H9 (cell line): ENCODE measurements at places on chromosomes 12 and 14. TPM values are rescaled to one million over a fixed set of nuclear protein-coding genes. Genes with fewer than 3 reads are reported as not detected.
A peak's percentile ranks its signal among the peaks of the same experiment; 100 is the strongest.

- H3K4me1 ChIP-seq: no peaks in the 10 kb centered on the region
- no peak for DNase-seq
- no peak overlapping the region for H3K4me3 ChIP-seq
- H3K27me3 ChIP-seq: no peaks in the 10 kb centered on the region
Observed at GRCh38 chr12:1552171-1552570, 42.2 kb downstream of the FBXL14 start.

- no peaks in the 10 kb centered on the region for H3K27me3 ChIP-seq
- H3K4me3 ChIP-seq: no peak overlapping the region
- H3K36me3 ChIP-seq: no peaks in the 10 kb centered on the region; the same call in 2 of the 3 replicates
- H3K27ac ChIP-seq: no peak overlapping the region
Observed at GRCh38 chr14:104286496-104286895, 148.1 kb downstream of the KIF26A start.

DNA sequence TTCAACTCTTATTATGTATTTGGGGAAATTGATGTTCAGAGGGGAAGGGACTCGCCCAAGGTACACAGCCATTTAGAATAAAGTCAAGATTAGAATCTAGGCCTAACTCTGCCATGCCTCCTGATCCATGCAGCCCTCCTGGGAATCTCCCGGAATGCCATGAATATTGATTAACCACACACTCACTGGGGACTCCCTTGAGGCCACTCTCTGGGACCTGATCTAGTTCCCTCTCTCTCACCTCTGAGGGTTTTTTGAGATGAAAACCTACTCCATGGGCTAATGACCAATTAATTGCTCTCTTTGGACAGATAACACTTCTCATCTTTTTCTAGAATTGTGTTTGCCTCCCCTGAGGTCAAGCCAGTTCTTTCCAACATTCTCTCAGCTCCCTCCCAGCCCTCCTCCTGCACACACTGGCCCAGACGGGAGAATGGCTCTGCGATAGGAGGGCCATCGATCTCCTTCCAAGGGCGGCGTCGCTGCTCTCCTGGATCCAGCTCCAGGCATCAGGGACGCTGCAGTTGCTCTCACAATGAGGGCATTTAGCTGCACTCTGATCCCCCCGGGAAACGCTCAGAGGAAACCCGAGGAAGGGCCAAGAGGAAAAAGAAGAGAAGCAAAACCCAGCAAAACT lies 22.6 kb downstream of the WSCD2 start:
- no peaks in the 10 kb centered on the region for H3K4me1 ChIP-seq
- H3K27me3 ChIP-seq: no peaks in the 10 kb centered on the region
- H3K36me3 ChIP-seq: no peaks in the 10 kb centered on the region
- no peak overlapping the region for H3K27ac ChIP-seq

GRCh38 chr14:21825149-21825743 lies 151.6 kb upstream of the OR4E1 start:
- H3K4me1 ChIP-seq: no peaks in the 10 kb centered on the region
- H3K36me3 ChIP-seq: no peaks in the 10 kb centered on the region
- no peak overlapping the region; the same call in 2 of the 3 replicates for H3K4me3 ChIP-seq
- H3K27me3 ChIP-seq: no peaks in the 10 kb centered on the region

GRCh38 chr12:4649358-4649661 lies 396 bp downstream of the NDUFA9 start:
- peak overlapping the region; percentile 99 for H3K4me3 ChIP-seq
- no peak for DNase-seq
- no peaks in the 10 kb centered on the region for H3K36me3 ChIP-seq
- peaks cover 1% of the 10 kb centered on the region; the same call in 1 of the 2 replicates for H3K4me1 ChIP-seq

- peak; percentile 58 for DNase-seq
- no peak overlapping the region for H3K4me3 ChIP-seq
- no peaks in the 10 kb centered on the region for H3K36me3 ChIP-seq
- H3K4me1 ChIP-seq: no peaks in the 10 kb centered on the region
Observed at GRCh38 chr12:96720363-96720705, 186.7 kb upstream of the NEDD1 start.

DNA sequence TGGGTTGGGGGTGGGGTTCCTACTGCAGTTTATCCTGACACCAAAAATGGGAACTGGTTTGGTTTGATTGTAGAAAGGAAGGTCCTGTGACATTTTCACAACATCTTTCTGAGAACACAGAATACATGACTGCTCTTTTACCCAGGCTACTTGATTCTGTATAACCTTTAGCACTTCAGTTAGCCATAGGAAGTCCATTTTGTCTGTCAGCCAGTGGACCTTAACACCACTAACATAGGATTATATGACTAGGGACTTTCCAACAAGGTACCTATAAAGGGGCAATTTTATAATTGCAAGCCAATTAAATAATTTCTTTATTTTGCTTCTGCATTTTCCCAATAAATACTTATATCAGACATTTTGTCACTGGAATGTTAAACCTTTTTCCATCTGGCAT lies 489.2 kb upstream of the MIS18BP1 start:
- no peak for DNase-seq
- H3K27me3 ChIP-seq: no peaks in the 10 kb centered on the region
- no peak overlapping the region for H3K4me3 ChIP-seq
- no peaks in the 10 kb centered on the region for H3K36me3 ChIP-seq
- H3K4me1 ChIP-seq: no peaks in the 10 kb centered on the region

GRCh38 chr12:8689681-8690080 lies 8.1 kb upstream of the RIMKLB start:
- H3K27me3 ChIP-seq: no peaks in the 10 kb centered on the region
- no peak overlapping the region for H3K4me3 ChIP-seq
- 0 out of 2 replicates have a peak, but pooled peaks cover 2% of the 10 kb centered on the region for H3K36me3 ChIP-seq
- no peak for DNase-seq

- no peak overlapping the region for H3K27ac ChIP-seq
- H3K36me3 ChIP-seq: no peaks in the 10 kb centered on the region
- no peak overlapping the region for H3K4me3 ChIP-seq
- H3K27me3 ChIP-seq: no peaks in the 10 kb centered on the region
- DNase-seq: peak; percentile 64
Observed at GRCh38 chr12:54306925-54307741, 6.3 kb upstream of the NFE2 start.

DNA sequence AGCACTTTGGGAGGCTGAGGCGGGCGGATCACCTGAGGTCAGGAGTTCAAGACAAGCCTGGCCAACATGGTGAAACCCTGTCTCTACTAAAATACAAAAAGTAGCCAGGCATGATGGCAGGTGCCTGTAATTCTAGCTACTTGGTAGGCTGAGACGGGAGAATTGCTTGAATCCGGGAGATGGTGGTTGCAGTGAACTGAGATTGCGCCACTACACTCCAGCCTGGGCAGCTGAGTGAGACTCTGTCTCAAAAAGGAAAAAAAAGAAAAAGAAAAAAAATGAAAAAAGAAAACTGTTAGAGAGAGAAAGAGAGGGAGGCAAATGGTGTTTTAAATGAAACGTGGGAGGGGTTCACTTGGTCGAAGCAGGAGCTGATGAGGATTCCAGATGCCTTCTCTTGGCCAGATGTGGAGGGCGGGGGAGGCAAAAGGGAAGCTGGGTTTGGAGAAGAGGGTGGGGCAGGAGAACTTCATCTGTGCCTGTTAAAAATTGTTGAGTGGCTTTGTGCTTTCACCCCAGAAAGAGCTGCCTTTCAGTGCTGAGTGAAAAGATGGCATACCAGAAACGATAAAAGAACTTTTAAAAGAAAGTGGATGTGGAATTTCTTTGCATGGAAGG lies 1.1 kb downstream of the EMP1 start:
- no peaks in the 10 kb centered on the region for H3K27me3 ChIP-seq
- no peak for DNase-seq
- no peaks in the 10 kb centered on the region for H3K36me3 ChIP-seq

DNA sequence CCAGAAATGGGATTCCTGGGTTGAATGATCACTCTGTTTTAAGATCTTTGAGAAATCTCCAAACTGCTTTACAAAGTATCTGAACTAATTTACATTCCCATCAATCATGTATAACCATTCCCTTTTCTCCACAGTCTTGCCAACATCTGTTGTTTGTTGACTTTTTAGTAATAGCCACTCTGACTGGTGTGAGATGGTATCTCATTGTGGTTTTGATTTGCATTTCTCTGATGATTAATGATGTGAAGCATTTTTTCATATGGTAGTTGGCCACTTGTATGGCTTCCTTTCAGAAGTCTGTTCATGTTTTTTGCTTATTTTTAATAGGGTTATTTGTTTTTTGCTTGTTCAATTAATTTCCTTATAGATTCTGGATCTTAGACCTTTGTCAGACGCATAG lies 211.8 kb upstream of the AVPR1A start:
- no peak overlapping the region for H3K27ac ChIP-seq
- H3K36me3 ChIP-seq: no peaks in the 10 kb centered on the region
- no peaks in the 10 kb centered on the region for H3K27me3 ChIP-seq
- DNase-seq: no peak
- no peaks in the 10 kb centered on the region for H3K4me1 ChIP-seq

GRCh38 chr12:59059088-59059935 lies 139.0 kb upstream of the LRIG3 start:
- no peaks in the 10 kb centered on the region for H3K4me1 ChIP-seq
- DNase-seq: no peak
- no peaks in the 10 kb centered on the region for H3K27me3 ChIP-seq

GRCh38 chr12:130576371-130576816 lies 139.7 kb downstream of the RIMBP2 start:
- no peak overlapping the region for H3K4me3 ChIP-seq
- H3K27me3 ChIP-seq: no peaks in the 10 kb centered on the region; the same call in 1 of the 2 replicates
- no peak overlapping the region for H3K27ac ChIP-seq
- no peaks in the 10 kb centered on the region for H3K36me3 ChIP-seq
- DNase-seq: no peak
- H3K4me1 ChIP-seq: no peaks in the 10 kb centered on the region

GRCh38 chr14:31270196-31270772 lies 62.7 kb upstream of the HECTD1 start:
- H3K36me3 ChIP-seq: peaks cover 14% of the 10 kb centered on the region
- DNase-seq: peak; percentile 86
- H3K27me3 ChIP-seq: no peaks in the 10 kb centered on the region
- no peak overlapping the region for H3K4me3 ChIP-seq
- no peak overlapping the region for H3K27ac ChIP-seq

SYT10 gene
- 0.70 and 0.72 TPM in 2 replicates for total RNA-seq

BATF gene
- not detected in 2 replicates for total RNA-seq

DHH gene
- total RNA-seq: 0.13 and 0.20 TPM in 2 replicates

RPGRIP1 gene
- total RNA-seq: 0.07 and 0.59 TPM in 2 replicates

TDG gene
- total RNA-seq: 70.3 and 72.4 TPM in 2 replicates

ASIC1 gene
- total RNA-seq: 3.9 and 4.0 TPM in 2 replicates
